ENCODE measurements at places on chromosomes 2 and 18. TPM values are rescaled to one million over a fixed set of nuclear protein-coding genes. Genes with fewer than 3 reads are reported as not detected.

NT5C1B gene
- total RNA-seq, result not detected

CCDC148 gene
- not detected for total RNA-seq

MATN3 gene
- not detected for total RNA-seq

MRPS9 gene
- total RNA-seq, result 42.1 TPM

BUB1 gene
- 107 TPM for total RNA-seq

Measured in activated naive CD4-positive, alpha-beta T cell treated with anti-CD3 and anti-CD28 coated beads for 36 hours (primary cell).